ENCODE measurements at places on chromosomes 6 and 20.
A peak's percentile ranks its signal among the peaks of the same experiment; 100 is the strongest.

DNA sequence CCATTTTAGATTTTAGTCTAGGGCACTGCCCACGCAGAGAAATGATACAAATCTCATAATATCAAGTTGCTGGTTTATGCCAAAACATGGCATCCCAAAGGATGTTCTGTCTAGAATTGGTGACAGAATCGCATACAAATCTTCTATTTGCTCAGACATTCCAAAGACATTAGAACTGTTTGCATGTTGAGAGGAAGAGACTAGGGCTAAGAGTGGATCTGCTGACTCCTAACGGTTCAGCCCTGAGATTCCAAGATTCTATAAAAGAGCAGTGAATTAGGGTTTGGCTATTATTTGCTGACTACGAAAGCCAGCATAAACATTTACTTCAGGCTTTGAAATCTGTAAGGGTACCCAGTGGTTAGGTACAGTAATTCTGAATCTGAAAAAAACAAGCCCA lies 3.6 kb downstream of the EPB41L2 start:
- peak overlapping the region; percentile 20 for H3K4me3 ChIP-seq
- no peaks in the 10 kb centered on the region for H3K27me3 ChIP-seq
- peak; percentile 72 for DNase-seq
- peak overlapping the region; percentile 86 for H3K27ac ChIP-seq

- H3K36me3 ChIP-seq: no peaks in the 10 kb centered on the region
- peak overlapping the region; percentile 66 for H3K27ac ChIP-seq
- no peaks in the 10 kb centered on the region for H3K27me3 ChIP-seq
Observed at GRCh38 chr6:7110092-7110792, 2.5 kb downstream of the RREB1 start.

GRCh38 chr6:7108196-7108963 lies 619 bp downstream of the RREB1 start:
- peak overlapping the region; percentile 87 for H3K4me3 ChIP-seq
- H3K4me1 ChIP-seq: peaks cover 23% of the 10 kb centered on the region
- peak overlapping the region; percentile 68 for H3K27ac ChIP-seq
- no peaks in the 10 kb centered on the region for H3K36me3 ChIP-seq
- no peaks in the 10 kb centered on the region for H3K27me3 ChIP-seq

GRCh38 chr6:53014063-53014462 lies 19.0 kb upstream of the GSTA4 start:
- H3K27ac ChIP-seq: peak overlapping the region; percentile 21
- H3K4me1 ChIP-seq: peaks cover 7% of the 10 kb centered on the region
- no peak overlapping the region for H3K4me3 ChIP-seq
- no peak for DNase-seq
- peaks cover 39% of the 10 kb centered on the region for H3K36me3 ChIP-seq

DNA sequence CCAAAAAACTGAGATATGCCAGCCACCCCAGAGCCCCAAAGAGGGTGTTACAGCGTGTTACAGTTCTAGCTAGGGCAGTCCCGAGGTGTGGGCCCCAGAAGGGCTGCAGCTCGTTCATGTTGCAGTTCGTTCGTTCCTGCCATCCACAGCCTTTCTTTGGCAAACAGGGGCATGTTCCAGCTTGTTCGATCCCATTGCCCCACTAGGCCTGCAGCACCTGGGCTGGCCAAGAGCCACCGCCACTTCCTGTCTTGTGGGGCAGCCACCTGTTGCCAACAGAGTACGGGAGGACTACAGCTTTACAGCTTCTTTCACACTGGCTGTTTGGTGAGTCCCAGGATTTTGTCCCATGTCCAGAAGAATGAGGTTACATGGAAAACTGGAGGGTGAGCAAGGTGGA lies 198.1 kb downstream of the MMUT start:
- H3K4me1 ChIP-seq: no peaks in the 10 kb centered on the region
- H3K27me3 ChIP-seq: no peaks in the 10 kb centered on the region
- H3K27ac ChIP-seq: no peak overlapping the region
- DNase-seq: no peak

Data from osteoblast (primary cell).